Thoracic aorta (tissue), 2 donors: ENCODE measurements at places on chromosomes 4 and X.

DNA sequence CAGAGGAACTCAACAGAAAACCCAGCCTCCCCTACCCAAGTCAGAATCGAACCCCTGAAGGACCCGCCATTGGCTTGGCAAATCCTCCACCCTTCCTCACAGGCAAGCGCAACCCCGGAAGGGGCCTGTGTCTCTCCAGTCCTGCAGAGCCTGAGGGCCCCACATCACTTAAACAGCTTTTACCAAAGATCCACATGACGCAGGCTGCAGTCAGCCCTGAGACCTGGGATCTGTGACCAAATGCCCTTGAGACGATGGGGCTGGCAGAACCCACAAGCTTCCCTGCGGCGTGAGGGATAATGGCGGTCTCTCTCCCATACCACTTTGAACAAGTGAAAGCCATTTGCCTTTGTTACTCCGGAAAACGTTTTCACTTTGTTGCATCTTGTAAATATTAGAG, 54.9 kb downstream of the ACOX3 start:
- no peak for DNase-seq

DNA sequence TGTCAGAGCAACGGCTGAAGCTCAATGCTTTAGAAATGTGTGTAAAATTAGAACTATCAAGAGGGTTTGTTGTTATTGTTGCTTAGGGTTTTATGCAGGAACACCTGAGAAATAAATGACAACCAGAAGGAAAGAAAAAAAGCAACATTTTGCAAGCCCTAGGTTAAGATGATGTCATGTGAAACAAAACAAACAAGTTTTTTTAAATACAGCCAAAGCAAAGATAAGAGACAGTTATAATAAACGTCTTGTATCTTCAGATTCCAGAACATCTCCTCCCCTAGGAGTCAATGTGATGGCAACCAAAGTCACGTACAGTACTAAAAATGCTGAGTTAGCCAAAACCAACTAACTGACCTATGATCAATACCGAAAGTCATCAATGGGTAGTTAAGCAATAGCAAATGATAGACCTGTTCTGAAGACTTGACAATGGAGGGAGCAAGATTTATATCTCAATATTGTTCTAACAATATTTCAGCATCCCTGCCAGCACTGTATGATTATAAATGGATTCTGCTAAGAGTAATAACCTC, 55.3 kb upstream of the NOCT start:
- no peak for DNase-seq

- no peak for DNase-seq
Measured at GRCh38 chrX:5307416-5307815, 921.3 kb downstream of the NLGN4X start.

- no peak for DNase-seq
Measured at GRCh38 chrX:40155589-40156469, 58.1 kb upstream of the BCOR start.

- no peak for DNase-seq
Measured at GRCh38 chr4:159944477-159944876, 841.6 kb downstream of the RAPGEF2 start.

- DNase-seq = no peak
Measured at GRCh38 chrX:51376672-51377071, 44.0 kb downstream of the NUDT10 start.
